ENCODE measurements at places on chromosomes 2 and 18. TPM values are rescaled to one million over a fixed set of nuclear protein-coding genes. Genes with fewer than 3 reads are reported as not detected.

GRCh38 chr2:174663550-174663949, 65.9 kb upstream of the WIPF1 start:
- no peak for DNase-seq
- H3K4me1 ChIP-seq, result peaks cover 61% of the 10 kb centered on the region
- H3K27me3 ChIP-seq, result no peaks in the 10 kb centered on the region
- no peak overlapping the region for H3K4me3 ChIP-seq
- no peaks in the 10 kb centered on the region for H3K36me3 ChIP-seq
- H3K27ac ChIP-seq, result peak overlapping the region; percentile 4

- H3K36me3 ChIP-seq, result no peaks in the 10 kb centered on the region
- H3K27me3 ChIP-seq, result no peaks in the 10 kb centered on the region
- DNase-seq, result no peak
Observed at GRCh38 chr18:34957119-34957863, 83.9 kb upstream of the MAPRE2 start.

DNA sequence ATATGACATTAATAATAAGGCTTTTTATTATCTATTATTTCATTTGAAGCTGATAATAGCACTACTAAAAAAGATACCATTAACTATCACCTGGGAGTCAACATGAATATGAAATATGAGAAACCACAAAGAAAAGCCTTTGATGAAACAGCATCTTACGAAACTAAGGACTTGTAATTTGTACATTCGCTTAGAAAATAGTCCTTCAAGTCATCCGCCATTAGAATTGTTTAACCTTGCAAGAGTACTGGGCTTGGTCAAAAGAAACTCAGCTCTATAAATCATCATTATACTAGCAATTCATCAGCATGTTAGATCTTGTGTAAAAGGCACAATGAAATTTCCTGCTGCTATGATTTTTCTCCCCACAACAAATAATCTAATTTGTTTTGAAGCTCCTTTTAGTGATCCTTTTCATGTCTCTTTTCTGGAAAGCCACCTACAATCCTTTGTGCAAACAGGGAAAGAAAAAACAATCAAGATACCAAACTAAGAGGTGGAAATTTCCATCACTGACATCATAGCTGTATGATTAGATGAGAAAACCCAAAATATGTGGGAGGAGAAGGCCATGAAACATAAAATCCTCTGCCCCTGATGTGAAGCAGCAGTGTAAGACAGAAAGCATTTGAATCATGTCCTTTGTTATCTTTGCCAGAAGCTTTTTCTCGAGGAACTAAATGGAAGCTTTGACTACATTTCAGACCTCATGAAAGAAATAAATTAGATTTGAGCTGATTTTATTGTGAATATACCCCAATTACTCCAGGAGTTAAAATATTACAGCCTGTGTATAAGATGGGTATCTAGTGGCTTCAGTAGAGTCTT, 31.2 kb downstream of the SCN9A start:
- no peaks in the 10 kb centered on the region for H3K36me3 ChIP-seq
- no peaks in the 10 kb centered on the region for H3K27me3 ChIP-seq
- no peak for DNase-seq
- no peak overlapping the region for H3K27ac ChIP-seq
- H3K4me1 ChIP-seq, result no peaks in the 10 kb centered on the region

GRCh38 chr2:217612920-217613319, 389.9 kb downstream of the TNS1 start:
- DNase-seq, result no peak
- H3K4me1 ChIP-seq, result no peaks in the 10 kb centered on the region
- H3K27me3 ChIP-seq, result no peaks in the 10 kb centered on the region

GRCh38 chr18:33507019-33507418, 66.5 kb upstream of the CCDC178 start:
- no peak overlapping the region for H3K4me3 ChIP-seq
- H3K36me3 ChIP-seq, result no peaks in the 10 kb centered on the region
- no peaks in the 10 kb centered on the region for H3K27me3 ChIP-seq
- no peak overlapping the region for H3K27ac ChIP-seq

The FEV gene
- not detected for total RNA-seq

The TRABD2A gene
- total RNA-seq, result 3.0 TPM

The HMSD gene
- 10.8 TPM for total RNA-seq

Data from left lung (tissue), 14 donors.